Stimulated activated CD8-positive, alpha-beta memory T cell treated with anti-CD3 and anti-CD28 coated beads, Interleukin-7, amount 100 ng/mL, for 48 hours (primary cell): ENCODE measurements at places on chromosomes 7 and 10.

- DNase-seq: no peak
These were observed 86.6 kb upstream of the LEP start for GRCh38 chr7:128154504-128154903.

DNA sequence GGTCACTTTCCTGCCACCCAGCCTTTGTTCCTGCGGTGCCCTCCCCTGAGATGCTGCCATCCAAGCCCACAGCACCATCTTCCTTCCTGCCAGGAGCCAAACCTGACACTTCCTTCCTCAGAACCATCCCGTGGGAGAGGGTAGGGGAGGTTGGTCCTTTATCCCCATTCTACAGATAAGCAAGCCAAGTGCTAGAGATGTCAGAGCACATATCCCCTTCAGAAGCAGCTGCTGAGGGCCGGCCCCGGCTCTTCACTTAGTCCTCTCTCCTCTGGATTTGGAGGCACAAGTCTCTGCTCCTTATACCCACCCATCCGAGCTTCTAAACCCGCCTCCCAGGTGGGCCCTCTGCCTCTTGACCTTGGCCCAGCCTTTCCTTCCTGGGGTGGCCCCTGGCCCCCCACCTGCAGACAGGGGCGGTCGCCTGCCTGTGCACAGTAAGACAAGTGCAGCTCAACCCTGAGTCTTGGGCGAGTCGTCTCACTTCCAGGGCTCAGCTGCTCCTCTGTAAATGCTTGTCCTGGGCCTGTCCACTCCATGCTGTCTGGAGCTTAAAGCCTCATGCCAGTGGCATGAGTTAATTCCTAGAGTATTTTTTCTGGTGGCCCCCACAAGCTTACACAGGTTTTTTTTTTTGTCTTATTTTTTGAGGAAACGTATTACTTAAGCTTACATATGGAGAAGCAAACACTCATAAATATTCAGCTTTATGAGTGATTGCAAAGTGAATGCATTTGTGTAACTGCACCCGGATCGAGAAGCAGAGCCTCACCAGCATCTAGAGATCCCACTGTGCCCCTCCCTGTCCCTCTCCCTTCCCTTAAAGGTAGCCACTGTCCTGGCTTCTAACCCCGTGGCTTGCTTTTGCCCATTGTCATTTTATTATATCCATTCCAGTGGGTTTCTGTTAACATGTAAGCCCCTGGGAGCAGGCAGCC, 125.1 kb downstream of the CDH23 start:
- DNase-seq: no peak

DNA sequence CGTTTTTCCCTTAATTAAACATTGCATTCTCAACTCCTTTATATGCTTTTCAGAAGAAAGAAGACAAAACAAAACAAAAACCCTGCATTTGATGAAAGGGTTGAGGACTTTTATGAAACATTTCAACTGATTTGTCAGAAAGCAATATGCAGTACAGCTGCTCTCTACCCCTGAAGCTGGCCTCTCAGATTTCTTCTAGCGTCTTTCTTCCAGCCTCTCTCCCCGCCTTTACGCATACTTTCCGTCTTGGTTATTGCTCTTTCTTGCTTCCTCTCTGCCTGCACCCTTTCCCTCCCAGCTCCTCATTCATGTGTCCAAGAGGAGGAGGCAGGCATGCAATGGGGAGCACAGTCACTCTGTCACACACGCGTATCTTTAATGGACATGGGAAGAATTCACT, 91.0 kb upstream of the COL1A2 start:
- no peak for DNase-seq

GRCh38 chr10:36606234-36606839, 519.1 kb upstream of the ANKRD30A start:
- no peak for DNase-seq

DNA sequence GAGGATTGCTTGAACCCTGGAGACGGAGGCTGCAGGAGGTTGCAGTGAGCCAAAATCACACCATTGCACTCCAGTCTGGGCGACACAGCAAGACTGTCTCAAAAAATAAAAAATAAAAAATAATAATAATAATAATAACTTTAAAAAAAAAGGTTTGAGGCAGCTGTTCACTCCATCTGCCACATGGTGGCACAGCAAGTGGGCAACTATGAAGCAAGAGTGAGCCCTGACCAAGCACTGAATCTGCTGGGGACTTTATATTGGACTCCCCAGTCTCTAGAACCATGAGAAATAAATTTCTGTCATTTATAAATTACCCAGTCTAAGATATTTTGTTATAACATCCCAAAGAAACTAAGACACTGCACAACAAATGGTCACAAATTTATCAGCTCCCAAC, 14.6 kb upstream of the BRI3 start:
- DNase-seq: no peak

DNA sequence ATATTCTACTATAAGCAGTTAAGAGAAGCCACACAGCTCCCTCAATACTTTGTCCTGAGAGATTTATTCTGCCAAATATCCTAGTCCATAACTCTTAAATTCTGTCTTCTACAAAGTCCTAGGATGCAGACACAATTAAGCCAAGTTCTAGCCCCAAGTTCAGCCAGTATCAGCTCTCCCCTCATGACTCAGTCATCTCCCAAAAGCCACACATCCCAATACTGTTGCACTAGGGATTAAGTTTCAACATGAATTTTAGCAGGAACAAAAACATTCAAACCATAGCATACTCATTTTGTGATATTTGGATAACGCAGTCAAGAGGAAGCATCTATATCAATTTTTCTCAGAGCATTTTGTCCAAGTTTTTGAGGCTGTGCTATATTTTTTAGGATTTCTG, 277.4 kb downstream of the FZD1 start:
- no peak for DNase-seq

DNA sequence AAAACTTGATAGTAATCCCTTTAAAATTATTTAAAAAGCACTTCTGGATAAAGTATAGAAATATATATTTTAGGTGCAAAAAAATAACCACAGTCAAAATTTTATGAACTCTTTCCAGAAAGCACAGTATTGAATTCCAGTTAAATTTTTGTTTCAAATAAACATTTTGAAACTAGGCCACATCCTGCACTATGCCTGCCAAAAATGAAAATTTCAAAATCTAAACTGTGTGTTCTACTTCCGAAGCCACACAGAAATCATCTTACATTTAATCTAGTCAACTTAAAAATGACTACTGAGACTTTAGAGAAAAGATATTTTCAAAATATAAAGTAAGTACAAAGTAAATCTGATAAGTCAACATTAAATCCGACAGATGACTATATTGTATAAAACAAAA, 50.0 kb downstream of the MAGI2 start:
- no peak for DNase-seq

DNA sequence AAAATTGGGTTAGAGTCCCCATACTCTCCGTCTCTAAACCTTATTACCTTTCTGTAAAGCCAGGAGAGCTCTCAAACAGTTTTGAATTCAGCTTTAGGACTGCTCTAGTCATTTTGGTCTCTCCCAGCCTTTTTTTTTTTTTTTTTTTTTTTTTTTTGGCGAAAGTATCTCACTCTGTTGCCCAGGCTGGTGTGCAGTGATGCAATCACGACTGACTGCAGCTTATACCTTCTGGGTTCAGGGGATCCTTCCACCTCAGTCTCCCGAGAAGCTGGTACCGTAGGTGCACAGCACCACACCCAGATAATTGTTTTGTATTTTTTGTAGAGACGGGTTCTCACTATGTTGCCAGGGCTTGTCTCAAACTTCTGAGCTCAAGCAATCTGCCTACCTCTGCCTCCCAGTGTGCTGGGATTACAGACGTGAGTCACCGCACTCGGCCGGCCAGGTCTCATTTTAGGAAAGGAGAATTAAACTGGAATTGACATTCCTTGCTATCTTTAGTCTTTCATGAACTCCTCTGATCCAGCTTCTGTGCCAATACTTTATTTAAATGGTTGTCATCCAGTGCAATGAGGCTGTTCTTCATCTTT, 31.4 kb upstream of the RSU1 start:
- no peak for DNase-seq
